ENCODE measurements at places on chromosomes 1 and 21. TPM values are rescaled to one million over a fixed set of nuclear protein-coding genes. Genes with fewer than 3 reads are reported as not detected.
A peak's percentile ranks its signal among the peaks of the same experiment; 100 is the strongest.

- no peak for DNase-seq
Observed at GRCh38 chr1:189434461-189434860, 1043.2 kb downstream of the BRINP3 start.

DNA sequence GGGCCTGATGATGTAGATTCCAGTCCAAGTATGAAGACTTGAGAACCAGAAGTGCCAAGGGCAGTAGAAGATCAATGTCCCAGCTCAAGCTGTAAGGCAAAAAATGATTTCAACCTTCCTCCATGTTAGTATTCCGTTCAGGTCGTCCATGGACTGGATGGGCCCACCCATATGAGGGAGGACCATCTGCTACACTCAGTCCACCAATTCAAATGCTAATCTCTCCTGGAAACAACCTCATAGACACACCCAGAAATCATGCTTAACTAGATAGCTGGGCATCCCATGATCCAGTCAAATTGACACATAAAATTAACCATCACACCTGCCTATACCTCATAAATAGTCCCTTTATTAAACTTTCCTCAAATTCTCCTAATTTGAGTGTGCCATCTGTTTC, 73.3 kb upstream of the NFASC start:
- DNase-seq = no peak

DNA sequence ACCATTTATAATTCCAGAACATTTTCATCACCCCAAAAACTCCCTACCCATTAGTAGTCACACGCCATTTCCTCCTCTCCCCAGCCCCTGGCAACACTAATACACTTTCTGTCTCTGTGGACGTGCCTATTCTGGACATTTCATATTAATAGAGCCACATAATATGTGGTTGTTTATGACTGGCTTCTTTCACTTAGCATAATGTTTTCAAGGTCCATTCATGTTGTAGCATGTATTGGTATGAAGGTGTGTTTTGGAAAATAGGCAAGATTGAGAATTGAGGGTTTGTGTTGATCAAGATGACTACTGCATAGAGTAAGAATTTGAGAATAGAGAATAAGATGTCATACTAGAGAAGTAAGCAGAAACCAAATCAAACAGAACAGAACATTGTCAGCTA, 67.5 kb downstream of the ZFYVE9 start:
- DNase-seq = no peak

DNA sequence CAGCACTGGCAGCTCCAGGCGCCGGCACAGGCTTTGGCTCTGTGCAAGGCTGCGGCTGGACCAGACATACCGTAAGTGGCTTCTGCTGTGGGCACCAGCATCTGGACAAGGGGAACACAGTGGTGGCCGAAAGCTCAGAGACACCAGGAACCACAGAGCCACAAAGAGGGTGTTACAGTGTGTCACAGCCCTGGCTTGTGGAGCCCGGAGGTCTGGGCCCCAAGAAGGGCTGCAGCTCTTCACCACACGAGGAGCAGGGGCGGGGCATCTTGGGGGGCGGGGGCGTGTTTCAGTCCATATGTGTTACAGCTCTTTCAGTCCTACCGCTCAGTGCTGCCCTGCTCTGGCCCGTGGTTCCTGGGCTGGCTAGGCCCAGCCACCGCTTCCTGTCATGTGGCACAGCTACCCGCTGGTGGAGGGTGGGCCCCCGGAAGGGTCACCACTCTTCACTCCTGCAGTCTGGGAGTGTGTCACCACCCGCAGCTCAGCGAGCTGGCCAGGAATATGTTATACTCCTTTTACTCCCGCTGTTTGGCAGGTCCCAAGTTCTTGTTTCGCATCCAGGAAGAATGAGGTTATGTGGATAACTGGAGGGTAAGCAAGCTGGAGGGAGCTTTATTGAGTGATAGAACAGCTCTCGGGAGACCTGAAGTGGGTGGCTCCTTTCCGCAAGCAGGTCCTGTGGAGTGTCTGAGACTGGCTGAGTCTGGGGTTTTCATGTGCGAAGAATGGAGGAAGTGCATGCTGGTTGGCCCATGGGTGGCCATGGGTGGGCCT, 3.3 kb upstream of the LSM10 start:
- peak; percentile 83 for DNase-seq

DNA sequence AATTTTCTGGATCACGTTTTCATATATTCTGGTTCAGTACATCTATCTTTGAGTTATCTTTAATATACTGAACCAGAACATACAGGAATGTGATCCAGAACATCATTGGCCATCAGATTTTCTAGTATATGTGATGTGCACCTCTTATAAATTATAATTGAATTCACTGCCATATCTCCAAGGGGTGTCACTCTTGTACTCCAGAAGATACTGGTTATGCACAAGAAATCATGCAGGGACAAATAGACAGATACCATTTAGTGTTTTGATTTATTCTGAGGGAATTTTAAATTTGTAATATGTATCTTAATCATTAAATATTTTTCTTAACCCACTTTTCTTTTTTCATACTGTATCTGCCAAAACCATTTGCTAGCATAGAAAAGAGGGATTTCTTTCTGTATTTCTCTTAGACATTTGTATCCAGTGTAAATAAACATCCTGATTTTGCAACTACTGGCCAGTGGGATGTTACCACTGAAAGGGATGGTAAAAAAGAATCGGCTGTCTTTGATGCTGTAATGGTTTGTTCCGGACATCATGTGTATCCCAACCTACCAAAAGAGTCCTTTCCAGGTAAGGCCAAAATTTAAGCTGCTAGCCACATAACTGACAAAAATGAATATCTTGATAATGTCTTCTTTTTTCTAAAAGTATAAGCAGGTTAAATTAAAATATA, 16.7 kb downstream of the FMO3 start:
- DNase-seq = no peak

GRCh38 chr1:109229531-109230127, 15.9 kb downstream of the SARS1 start:
- DNase-seq = no peak

GRCh38 chr1:75796376-75797272, at the start of gene MSH4:
MSH4 (plus strand) TSS chr1:75796882; CDS start chr1:75796986, 104 bp downstream.
- peak; percentile 16 for DNase-seq

GRCh38 chr1:24803220-24803619, 58.0 kb downstream of the CLIC4 start:
- DNase-seq = no peak

CASQ1 gene
- 473 TPM for total RNA-seq

MFSD2A gene
- total RNA-seq = 0.43 TPM

ANKRD45 gene
- total RNA-seq = not detected

DEPDC1 gene
- 0.26 TPM for total RNA-seq

TARBP1 gene
- 8.5 TPM for total RNA-seq

SLAMF6 gene
- 0.14 TPM for total RNA-seq

All from psoas muscle (tissue), 8 donors.